ENCODE measurements at places on chromosomes 5 and 9.

DNA sequence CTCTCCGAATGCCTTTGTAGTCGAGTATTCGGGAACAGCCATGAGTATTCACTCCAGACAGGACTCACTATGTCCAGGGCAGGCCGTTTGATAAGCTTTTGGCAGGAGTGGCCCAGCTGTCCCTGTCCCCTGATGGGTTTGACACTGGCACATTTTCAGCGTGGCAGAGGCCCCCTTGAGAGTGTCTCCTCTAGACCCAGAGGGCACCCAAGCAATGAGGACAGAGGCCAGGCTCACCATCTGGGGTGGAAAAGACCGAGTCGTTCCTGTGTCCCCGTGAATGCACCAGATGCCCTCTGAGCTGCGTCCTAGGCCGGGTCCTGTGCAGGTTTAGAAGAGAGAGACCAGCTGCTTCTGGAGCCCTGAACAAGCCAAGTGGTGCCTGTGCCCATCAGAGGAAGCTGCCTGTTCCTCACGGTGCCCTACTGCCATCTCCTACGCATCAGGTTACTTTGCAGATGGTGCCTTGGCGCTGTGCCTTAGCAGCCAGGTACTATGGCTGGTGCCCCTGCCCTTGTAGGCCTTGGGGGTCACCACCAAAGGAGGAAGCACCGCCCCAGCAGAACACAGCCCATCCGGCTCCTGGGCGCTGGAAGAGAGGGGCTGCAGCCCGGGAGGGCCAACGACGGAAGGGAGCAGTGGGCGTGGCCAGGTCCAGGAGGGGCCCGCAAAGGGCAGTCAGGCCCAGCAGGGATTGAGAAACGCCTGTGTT is 42.4 kb downstream of the LRSAM1 start:
- DNase-seq, result no peak

DNA sequence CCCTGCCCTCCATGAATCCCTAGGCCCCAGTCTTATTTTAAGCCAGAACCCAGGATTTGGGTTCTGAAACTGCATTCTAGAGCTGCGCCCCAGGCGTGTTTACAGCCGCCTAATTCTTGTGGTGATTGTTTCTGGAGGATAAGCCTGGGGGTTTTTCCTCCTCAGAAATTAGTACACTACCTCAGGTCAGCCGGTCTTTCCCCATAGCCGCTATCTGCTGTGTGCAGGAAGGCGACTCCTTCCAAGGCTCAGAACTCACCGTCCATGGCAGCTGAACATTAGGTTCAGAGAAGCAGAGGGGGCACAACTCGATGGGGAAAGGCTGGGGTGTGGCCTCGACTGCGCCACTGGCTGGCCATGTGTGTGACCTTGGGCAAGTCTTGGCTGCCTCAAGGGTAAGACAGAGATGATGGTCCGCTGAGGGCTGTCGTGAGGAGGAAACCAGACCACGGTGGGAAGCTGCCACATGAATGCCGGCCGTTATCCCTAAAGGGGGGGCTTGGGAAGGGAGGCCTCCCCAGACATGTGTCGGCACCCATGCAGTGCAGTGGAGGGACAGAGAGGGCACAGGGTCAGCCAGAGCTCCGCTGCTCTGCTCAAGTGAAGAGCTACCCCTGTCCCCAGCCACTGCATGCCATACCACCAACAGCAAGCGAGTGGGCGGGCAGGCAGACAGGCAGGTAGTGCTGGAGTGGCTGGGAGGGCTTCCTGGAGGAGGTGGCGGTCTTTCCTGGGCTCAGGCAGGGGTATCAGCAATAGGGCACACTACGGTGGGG is 28.9 kb downstream of the SHB start:
- DNase-seq, result no peak

DNA sequence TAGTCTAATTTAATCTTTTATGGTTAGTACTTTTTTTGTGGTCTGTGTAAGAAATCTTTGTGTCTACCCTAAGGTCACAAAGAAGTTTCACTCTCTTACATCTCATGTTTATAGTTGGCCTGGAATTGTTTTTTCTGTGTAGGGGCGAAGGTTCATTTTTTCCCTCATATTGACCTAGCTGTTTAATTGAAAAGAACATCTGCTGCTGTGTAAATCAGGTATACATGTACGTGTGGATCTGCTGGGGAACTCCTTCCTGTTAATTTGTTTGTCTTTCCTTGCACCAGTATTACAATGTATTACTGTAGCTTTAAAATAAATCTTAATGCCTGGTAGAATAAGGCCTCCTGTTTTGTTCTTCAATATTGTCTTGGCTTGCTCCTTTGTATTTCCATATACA is 37.8 kb downstream of the EXOSC2 start:
- no peak for DNase-seq

- DNase-seq, result no peak
Observed at GRCh38 chr5:155794795-155795194, 532.2 kb upstream of the SGCD start.

DNA sequence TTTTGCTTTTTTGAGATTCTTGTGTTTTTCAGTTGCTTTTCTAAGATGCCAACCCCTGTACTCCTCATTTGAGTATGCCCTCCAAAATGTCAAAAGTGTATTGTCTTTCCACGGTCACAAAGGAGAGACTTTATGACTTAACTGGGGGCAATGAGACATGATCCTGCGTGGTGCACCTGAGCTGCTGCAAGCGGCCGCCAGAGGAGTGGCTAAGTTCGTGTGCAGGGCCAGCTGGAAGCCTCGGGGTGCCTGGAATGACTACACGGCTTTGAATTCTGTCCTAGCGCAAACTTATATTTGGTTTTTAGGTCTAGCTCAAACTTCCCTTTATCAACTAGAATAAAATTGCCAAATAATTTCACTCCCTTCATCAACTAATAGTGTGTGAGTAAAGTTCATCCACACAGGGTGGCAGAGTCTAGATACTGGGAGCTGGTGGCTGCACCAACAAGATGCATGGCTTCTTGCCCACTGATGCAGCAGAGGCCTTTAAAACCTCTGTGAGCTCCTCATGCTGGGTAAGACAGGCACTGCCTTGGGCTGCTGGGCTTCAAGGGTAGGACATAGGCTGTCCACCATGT is 4.7 kb downstream of the GADD45G start:
- no peak for DNase-seq

DNA sequence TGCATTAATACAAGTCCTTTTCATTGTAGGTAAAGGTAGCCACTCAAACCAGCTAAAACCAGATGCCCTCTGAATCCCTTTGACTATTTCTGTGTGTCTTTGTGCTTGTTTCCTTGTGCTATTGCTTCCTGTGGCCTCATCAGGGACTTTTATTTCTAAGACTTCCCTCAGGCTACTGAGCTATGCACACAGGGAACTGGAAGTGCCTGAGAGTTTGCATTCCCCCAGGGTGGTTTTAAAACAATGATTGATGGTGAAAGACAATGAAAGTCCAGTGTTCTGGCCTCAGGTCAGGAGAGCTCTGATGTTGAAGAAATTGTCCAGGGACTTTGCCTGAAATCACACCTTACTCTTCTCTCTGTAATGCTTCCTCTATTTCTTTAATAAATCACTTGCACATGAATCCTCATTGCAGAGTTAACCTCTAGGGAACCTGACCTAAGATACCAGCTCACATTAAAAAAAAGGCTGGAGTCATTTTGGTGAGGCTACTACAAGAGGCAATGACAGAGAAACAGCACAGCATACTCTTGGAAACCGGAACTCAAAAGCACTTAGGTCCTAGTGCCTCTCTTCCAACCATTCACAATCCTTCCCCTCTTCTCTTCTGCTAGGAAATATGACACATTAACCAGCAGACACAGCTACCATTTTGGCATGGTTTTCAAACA is 158.1 kb upstream of the NREP start:
- DNase-seq, result no peak

DNA sequence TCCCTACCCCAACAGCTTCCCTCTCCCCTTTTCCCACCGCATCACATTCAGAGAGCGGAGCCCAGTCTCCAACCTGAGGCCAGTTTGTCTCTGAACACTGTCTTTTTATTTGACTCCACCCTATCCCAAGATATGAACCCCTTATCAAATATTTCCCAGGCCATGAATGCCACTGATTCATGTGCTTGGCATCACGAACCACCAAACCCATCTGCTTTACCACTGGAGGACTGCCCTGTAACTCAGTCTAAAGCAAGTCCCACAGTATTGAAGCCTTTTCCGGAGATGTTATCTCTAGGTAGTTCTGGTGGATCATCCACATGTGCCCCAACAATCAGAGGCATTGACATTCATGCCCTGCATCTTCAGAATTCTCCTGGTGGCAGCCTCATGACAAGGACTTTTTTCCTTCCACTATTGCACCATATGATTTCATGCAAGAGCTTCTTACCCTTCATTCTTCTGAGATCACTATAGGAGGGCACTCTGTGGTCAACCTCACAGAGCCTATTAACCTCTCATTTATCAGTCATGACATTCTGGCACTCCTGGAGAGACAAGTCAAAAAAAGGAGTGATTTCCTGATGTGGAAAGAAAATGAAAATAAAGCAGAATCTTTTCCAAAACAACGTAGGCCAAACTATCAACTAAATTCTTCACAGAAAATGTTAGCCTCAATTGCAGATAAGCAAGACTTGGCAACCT is 12.3 kb upstream of the SPATA31D4 start:
- DNase-seq, result no peak

- no peak for DNase-seq
Observed at GRCh38 chr5:158814521-158814920, 285.2 kb downstream of the EBF1 start.

GRCh38 chr9:81445331-81445921 is 243.9 kb downstream of the TLE1 start:
- no peak for DNase-seq

DNA sequence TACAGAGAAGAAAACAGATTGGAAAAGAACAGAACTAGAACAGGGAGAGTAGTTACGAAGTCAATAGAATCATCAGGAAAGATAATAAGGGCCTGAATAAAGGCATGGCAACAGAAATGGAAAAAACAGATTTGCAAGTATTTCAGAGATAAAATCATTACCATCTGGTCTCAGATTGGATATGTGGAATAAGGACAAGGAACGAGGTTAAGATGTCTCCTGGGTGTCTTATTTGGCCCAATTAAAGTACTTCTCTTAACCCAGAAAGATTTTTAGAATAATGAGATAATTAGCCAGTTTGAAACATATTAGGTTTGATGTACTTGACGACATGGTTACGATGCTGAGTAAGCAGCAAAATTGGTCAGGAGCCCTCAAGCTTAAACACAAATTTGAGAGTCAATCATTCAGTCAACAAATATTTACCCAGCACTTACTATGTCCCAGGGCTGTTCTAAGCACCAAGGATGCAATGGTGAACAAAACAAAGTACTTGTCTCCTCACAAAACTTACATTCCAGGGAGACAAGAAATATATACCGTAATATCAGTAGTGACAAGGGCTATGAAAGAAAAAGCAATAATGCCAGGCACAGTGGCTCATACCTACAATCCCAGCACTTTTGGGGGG is 18.3 kb downstream of the RICTOR start:
- DNase-seq, result no peak

- peak; percentile 66 for DNase-seq
Observed at GRCh38 chr5:115815693-115816225, 700 bp downstream of the CDO1 start.

DNA sequence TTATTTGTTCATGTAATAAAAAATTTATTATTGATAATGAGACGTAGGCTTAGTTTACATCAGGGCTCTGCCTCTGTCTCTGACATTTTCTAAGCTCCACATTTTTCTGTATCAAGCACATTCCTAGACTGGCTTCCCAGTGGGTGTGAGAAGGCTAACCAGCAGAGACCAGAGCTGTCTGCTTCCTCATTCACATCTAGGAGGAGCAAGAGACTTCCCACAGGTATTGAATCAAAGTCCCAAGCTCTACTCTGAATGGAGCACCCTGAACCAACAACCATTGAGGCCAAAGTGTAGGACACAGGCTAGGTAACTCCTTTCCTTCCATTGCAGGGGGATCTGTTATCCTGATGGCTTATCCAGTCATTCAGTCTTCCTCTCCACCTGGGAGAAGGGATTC is 72.4 kb downstream of the PARP8 start:
- no peak for DNase-seq
